ENCODE measurements at places on chromosomes 7 and 10. TPM values are rescaled to one million over a fixed set of nuclear protein-coding genes. Genes with fewer than 3 reads are reported as not detected.
A peak's percentile ranks its signal among the peaks of the same experiment; 100 is the strongest.

The CTAGE4 gene
- 0.26 TPM for total RNA-seq

The DRGX gene
- total RNA-seq: not detected

The GIMAP1 gene
- 7.4 TPM for total RNA-seq

The MSANTD7 gene
- 23.2 TPM for total RNA-seq

The GCK gene
- total RNA-seq: 2.6 TPM

GRCh38 chr10:101228966-101229265 lies 347 bp downstream of the LBX1 start:
- no peak for DNase-seq

- DNase-seq: no peak
These were observed 99.5 kb downstream of the SFMBT2 start for GRCh38 chr10:7311218-7311849.

DNA sequence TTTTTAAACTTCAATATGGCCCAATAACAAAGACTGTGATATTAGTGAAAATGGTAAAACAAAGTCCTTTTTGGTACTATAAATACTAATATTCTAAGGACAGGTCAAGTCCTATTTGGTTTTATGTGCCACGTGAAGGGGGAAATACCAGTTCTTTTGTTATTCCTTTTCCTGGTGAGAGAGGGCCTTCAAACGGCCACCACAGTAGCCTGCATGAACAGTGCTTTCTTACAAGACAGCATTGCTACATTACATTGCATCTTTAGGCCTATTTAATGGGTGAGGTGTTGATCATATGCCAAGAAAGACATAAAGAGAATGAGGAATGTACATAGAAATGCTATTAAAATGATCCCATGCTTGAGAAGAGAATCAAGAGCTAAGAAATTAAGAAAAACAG lies 214.8 kb downstream of the LRRTM3 start:
- no peak for DNase-seq

GRCh38 chr10:96860631-96861277 lies 28.7 kb downstream of the LCOR start:
- DNase-seq: no peak

- no peak for DNase-seq
These were observed 91.7 kb downstream of the SLC39A12 start for GRCh38 chr10:18043148-18044006.

- no peak for DNase-seq
These were observed 27.0 kb upstream of the PODXL start for GRCh38 chr7:131583430-131583829.

DNA sequence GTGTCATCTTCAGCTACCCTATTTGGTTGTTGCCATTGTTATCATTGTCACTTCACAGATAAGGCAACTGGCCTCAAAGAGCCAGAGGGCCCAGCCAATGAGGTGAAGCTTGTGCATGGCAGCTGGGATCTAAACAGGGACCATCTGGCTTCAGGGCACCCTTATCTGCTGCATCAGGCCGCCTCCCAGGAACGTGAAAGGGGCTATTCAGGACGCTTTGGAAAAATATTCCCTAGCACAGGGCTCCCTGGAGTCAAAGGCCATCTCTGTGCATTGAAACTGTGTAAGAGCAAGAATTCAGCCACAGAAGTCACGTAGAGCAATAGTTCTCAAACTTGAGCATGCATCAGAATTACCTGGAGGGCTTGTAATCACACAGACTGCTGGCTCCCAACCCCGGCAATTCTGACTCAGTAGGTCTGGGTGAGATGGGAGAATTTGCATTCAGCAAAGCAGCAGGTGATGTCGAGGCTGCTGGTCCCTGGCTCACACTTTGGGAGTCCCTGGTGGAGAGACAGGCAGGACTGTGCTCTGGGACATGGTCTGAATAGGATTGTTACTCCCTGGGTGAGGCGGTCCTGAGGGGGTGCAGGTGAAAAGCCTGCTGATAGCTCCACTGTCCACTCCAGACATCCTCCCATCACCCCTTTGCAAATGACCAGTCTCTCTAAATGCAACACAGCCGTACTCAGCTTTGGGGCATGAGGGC lies 21.5 kb upstream of the PLEKHA1 start:
- no peak for DNase-seq

DNA sequence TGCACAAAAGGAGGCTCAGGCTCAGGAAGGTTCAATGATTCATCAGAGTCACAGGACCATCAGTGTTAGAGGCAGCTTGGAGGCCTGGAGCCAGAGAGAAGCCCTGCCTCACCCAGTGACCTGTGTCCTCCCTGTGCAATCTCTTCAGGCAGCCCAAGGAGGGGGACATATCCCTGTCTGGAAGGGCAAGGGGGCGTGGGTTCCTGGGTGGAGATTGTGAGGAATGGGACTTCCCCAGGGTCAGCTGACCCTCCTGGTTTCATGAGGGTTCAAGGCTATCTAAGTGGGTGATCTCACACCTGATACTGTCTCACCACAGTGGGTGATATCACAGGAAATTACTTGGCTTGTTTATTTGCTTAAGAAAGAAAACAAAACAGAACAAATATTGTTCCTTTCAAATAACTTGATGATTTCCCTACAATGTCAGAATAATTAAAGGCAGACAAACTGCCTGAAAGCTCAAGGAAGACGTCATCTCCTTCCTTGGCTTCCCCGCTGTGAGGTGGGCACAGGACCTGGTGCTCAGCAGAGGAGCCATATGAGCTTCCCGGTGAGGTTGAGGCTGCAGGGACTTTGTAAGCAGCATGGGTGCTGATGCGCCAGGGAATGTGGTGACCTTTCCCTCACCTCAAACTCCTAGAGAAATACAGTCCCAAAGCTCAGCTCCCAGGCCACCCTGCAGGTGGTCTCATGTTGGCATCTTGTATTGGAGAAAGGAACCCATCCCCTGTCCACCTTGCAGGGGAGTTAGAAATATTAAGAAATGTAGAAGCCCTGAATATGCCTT lies 763.2 kb downstream of the GRID1 start:
- no peak for DNase-seq

GRCh38 chr7:73894733-73895551 lies 34.0 kb downstream of the TMEM270 start:
- DNase-seq: peak; percentile 93

DNA sequence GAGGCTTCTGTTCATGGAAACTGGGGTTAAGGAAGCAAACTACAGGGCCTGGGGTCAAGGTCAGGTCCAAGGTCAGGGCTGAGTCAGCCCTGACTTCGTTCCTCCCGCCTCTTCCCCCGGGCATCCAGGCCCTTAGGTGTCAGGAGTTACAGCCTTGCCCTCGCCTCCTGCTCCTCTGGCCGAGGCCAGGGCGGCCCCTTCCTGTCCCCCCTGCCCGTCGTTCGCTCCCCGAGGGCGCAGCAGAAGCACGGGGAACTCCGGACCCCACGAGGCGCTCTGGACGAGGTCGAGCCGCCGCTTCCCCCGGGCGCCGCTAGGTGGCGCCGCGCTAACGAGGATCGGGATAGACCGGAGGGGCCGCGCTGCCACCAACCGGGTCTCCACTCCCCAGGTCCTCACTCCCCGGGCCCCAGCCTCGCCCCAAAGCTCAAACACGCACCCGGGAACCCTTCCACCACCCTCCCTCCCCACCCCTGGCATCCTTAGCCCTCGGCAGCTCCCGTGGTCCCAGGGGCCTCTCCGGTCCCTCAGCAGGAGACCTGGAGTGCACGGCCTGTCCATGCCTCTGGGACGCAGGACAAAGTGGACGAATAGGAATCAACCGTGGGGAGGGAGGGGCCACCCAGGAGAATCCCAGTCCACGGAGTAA lies 59.2 kb upstream of the MYL10 start:
- DNase-seq: peak; percentile 78
